ENCODE measurements at places on chromosomes 5 and 9.

GRCh38 chr5:178288401-178289368 lies 56.1 kb upstream of the PHYKPL start:
- no peak for DNase-seq

DNA sequence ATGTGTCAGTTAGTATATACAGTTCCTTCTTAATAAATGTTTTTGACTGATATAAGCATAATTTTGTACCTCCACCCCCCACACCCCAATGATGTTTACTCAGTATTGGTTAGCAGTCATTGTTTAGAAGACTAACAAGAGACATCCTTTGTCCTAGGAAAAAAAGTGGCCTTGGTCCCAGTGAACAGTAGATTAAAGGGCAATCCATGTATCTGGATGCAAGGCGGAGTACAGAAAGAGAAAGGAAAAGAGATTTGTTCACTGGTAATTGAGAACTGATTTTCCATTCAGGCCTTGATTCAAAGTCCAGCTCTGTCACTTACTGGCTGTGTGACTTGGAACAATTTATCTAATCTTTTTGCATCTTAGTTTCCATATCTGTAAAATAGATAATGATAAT lies 4.6 kb downstream of the RALGPS1 start:
- DNase-seq: no peak

GRCh38 chr5:146399481-146399880 lies 47.7 kb upstream of the TCERG1 start:
- no peak for DNase-seq

DNA sequence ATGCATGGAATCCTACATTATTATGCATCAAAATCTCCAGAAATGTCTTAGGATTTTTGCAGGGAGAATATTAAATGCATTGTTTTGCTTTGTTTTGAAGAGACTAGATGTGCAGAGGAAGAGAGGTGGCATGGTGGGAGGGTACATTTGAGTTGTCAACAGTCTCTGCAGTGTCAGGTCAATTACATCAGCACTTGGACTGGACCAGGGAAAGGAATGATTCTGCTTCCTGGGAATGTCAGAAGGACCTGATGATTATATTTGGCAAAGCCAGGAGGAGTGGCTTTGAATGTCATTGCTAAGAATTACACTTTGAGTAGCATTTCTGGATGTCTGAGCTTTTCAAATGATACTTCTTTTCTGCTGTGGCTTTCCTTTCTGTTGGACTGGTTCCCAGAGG lies 17.5 kb upstream of the TMEFF1 start:
- DNase-seq: no peak

DNA sequence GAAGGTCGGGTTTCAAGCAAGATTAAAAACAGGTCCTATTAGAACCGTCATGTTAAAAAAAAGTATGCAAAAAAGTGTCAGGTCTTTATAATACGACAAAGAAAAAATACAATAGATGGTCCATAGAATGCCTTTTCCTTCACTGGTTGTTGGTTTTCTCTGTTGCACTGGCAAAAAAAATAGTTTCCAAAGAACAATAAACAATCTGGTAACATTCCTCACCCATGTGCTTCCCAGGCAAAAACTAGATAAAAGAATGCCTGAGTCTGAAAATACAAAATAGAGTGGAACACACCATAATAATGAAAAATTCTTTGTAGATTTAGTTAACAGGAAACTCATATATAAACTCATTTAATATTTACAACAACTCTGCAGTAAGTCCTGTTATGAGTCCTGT lies 590.0 kb upstream of the DMAC1 start:
- DNase-seq: no peak

GRCh38 chr9:21428235-21428634 lies 12.0 kb upstream of the IFNA1 start:
- DNase-seq: no peak

DNA sequence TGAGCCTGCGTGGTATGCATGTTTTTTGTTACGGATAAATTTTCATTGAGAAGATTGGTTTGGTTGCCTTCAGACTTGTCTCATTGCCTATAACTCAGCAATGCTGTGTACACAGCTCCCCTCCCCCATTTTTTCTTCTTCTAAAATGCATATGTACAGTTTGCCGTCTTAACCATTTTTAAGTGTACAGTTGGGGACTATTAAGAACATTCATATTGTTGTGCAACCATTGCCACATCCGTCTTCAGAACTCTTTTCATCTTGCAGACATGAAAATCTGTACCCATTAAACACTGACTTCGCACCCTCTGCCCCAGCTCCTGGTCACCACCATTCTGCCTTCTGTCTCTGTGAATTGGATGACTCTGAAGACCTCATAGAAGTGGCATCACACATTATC lies 6.2 kb downstream of the EXOC3 start:
- no peak for DNase-seq

- DNase-seq: no peak
These were observed 119.6 kb downstream of the PPP2R2B start for GRCh38 chr5:146758938-146759337.

- DNase-seq: no peak
These were observed 16.9 kb upstream of the COL5A1 start for GRCh38 chr9:134624621-134625181.

DNA sequence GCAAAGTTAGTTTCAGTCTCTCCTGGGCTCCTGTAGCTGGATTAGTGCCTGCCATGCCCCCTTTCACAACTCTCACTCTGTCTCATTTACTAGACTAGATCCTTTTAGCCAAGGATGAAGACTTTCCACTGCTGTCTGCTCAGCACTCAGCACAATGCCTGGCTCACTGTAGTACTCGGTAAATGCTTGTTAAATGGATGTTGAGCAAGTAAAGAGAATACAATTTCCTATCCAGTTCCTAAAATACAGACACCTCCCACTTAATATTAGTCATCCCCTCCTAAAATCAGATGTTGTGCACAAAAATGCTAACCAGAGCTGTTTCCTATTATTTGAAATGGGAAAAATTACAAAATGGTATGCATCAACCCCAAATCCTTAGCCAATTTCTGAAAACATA lies 195.8 kb downstream of the SREK1 start:
- DNase-seq: no peak

DNA sequence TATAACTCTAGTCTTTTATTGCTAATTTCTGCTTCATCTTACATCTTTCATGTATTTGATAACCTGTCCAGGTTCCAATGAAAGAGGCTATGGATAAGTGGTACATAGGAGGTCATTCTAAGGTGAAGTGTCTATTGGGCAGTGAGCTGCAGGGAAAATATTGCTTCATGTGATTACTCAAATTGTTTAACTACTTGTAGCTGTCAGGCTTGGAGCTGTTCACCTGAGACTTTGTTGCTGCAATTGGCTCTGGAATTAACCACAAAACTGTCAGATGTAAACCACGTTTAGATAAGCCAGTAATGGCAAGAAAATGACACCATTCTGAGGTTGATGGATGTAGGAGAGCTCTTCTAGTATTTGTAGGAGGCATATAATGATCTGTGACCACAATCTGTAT lies 26.0 kb downstream of the ADAMTSL1 start:
- no peak for DNase-seq

GRCh38 chr9:94950040-94950578 lies 223.6 kb downstream of the AOPEP start:
- no peak for DNase-seq

GRCh38 chr5:56147659-56148230 lies 85.4 kb downstream of the ANKRD55 start:
- no peak for DNase-seq
